ENCODE measurements at places on chromosomes 3 and 15. TPM values are rescaled to one million over a fixed set of nuclear protein-coding genes. Genes with fewer than 3 reads are reported as not detected.

MCTP2 gene
- not detected for total RNA-seq

TPM1 gene
- total RNA-seq = 666 TPM

NR2E3 gene
- total RNA-seq = not detected

COL6A5 gene
- under 0.01 TPM for total RNA-seq

TMEM87A gene
- total RNA-seq = 57.2 TPM

RFT1 gene
- 27.0 TPM for total RNA-seq

NAA50 gene
- total RNA-seq = 217 TPM

CHL1 gene
- total RNA-seq = not detected

SENP8 gene
- 1.8 TPM for total RNA-seq

B3GALNT1 gene
- 21.9 TPM for total RNA-seq

TP63 gene
- total RNA-seq = not detected

RARB gene
- 0.62 TPM for total RNA-seq

TRIM42 gene
- total RNA-seq = not detected

ZNF80 gene
- not detected for total RNA-seq

Data from A172 (cell line).